ENCODE measurements at places on chromosomes 4 and X. TPM values are rescaled to one million over a fixed set of nuclear protein-coding genes. Genes with fewer than 3 reads are reported as not detected.

DNA sequence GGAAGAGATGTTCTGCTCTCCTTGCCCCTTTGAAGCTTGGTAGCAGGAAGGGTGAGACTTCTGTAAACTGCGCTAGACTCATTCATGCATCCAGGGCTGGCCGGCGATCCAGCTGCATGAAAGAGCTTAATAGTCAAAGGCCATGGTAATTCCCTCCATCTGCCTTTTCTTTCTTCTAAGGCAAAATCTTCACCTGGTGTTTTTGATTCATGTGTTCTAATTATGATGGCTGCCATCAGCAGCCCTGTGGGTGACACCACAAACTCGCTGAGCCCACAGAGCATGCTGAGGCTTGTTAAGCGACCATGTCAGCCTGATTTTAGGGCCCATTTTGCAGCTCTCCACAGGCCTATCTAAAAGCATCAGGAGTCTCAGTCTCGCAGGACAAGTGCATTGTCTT, 450.1 kb upstream of the TENM3 start:
- no peak for DNase-seq

- no peak for DNase-seq
Measured at GRCh38 chrX:55099162-55099561, 10.3 kb downstream of the PAGE2 start.

DNA sequence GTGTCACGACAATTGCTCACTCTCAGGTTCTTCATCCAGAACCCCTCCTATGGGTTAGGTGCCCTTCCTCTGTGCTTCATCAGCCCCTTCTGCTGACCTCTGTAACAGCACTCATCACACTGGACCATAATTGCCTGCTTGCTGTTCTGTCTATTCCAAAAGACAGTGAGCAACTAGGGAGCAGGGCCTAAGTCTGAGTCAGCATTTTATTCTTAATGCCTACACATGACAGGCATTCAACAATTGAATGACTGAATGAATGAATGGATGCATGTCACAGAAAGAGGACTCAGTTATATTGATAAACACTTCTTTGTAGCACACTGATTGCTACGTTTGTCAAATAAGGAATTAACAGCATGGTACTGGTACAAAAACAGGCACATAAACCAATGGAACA, 317.0 kb downstream of the ZIC3 start:
- DNase-seq = no peak

DNA sequence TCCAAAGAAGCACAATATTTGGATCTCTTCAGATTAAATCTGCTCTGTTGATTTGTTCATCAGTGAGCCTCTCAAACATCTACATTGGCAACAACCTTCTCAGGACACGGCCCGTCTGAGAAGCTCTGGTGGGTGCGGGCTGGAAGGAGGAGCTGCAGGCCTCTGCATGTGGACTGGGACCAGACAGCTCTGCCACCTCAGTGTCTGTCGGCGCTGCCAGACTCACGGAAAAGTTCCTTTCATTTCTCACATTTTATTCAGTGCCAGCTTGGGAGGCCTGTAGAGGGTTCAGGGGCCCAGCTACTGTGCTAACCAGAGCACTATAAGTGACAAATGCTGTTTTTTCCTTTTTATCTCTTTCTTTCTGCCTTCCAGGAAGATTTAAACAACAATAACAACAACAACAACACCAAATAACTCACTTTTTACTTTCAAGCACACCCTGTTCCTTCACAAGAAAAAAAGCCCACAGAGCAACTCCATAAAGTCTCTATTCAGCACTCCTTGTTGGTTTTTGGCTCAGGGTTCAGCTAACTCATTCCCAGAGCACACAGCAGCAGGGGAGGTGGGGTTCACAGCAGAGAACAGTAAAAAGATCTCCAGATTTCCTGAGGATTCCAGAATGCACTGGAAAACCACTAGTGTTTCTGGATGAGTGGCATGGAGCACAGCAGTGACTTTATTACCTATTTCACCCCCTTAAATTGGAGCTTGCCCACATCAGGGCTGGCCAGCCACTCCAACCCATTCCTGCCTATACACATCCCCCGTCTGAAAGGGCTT, 23.2 kb upstream of the HOPX start:
- no peak for DNase-seq

DNA sequence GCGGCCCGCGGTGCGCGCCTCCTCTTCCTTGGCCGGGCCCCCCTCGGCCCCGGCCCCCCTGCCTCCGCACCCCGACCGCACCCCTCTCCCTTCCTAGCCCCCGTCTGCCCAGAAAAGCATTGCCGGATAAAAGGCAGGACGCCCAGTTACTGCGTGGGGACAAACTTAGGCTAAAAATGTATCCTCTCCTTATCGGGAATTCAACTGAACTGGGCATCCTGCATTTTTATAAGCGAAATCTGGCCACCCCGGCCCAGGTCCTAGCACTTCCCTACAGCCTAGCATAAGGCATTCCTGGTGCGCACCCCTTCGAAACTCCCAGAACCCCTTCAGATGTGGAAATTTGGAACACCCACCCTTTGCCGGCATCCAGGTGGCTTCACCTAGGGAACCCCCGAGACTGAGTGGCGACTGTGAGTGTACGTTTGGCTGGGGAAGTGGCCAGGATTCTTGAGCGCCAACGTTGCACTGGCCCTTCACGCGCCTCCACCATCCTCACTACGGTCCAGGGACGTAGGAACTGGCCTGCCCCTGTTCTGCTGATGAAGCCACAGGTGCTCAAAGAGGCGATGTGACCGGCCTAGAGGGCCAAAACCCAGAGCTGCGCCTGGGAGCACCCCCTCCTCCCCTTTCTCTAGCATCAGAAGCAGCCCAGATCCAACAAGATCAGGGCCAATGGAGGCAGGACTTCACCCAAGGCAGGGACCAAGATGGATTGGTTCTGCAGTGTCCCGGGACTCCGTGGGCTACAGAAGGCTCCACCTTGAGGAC, 5.7 kb upstream of the RNF4 start:
- no peak for DNase-seq

GRCh38 chr4:62865261-62865660, 1544.0 kb downstream of the TECRL start:
- no peak for DNase-seq

DNA sequence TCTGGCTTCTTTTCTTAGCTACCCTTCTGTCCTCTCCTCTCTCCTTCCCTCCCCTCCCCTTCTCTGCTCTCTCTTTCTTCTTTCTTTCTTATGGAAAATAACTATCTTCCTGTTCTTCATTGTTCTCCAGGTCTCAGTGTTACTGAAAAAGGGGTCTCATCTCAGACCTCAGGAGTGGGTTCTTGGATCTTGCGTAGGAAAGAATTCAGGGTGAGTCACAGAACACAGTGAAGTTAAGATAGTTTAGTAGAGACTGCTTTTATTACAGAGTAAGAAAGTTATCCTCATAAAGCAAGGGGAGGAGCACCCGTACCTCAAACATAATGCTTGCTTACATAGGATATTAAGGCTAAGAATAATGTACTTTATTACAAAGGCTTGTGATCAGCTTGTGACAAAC, 31.8 kb upstream of the CWH43 start:
- no peak for DNase-seq

- DNase-seq = no peak
Measured at GRCh38 chrX:1754077-1754476, 139.2 kb downstream of the ASMT start.

DNA sequence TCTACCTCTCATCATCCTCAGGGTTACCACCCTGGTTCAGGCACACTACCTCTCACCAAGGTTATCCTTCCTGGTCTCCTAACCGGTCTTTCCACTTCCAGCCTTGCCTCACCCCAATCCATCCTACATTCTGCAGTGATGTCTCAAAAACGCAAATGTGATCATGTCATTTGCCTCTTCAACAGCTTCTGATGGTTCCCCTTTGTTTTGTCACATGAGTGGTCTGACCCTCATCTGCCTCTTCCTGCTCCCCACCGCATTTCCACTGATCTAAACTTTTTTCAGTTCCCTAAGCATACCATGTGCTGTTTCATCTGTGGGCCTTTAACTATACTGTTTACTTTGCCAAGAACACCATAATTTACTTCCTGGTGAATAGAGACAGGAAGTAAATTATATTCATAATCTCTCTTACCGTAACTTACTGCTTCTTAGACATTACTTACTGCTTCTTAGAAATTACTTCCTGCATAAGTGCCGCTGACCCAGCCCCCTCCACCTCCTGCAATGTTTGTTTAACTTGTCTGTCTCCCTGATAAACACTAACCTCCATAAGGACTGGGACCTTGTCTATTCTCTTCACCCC, 27.1 kb upstream of the NSUN7 start:
- DNase-seq = no peak

DNA sequence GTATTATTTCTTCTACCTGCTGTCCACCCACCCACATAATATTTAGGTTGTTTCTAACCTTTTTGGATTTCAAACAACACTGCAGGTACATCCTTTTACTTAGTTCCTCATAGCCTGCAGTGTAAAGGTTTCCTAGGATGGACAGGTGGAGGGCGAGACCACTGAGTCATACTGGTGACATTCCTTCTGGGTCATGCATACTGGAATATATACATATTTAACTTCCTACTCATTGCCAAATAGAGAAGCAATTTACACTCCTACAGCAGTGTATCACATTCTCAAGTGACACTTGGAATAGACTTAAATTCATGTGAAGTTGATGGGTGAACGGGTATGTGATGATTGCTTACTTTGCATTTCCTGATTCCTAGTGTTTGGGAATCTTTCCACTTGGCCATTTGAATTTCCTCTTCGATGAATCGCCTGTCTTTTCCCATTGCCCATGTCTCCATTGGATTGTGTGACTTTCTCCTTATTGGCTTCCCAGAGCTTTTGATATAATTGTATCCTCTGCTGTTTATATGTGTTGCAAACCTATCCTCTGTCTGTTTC, 8.2 kb upstream of the PPP2R2C start:
- no peak for DNase-seq

The AFM gene
- not detected for total RNA-seq
